ENCODE measurements at places on chromosomes 7 and 10.

GRCh38 chr10:14153570-14154055 lies 177.1 kb downstream of the FRMD4A start:
- DNase-seq = no peak

- DNase-seq = no peak
Observed at GRCh38 chr7:48636391-48637015, 287.8 kb upstream of the CDC14C start.

DNA sequence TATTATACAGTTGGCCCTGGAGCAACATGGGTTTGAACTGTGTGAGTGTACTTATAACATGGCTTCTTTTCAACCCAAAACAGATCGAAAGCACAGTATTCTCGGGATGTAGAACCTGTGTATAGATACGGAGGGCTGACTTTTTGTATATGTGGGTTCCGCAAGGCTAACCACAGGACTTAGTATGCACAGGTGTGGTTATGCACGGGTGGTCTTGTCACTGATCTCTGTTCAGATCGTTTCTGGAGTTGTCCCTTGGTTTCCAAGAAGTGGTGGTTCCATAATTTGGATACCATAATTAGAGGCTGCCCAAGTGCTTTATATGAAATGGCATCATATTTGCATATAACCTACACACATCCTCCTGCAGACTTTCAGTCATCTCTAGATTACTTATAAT lies 10.9 kb upstream of the BHLHA15 start:
- no peak for DNase-seq

- DNase-seq = no peak
Observed at GRCh38 chr10:98295401-98295811, 27.4 kb upstream of the LOXL4 start.

DNA sequence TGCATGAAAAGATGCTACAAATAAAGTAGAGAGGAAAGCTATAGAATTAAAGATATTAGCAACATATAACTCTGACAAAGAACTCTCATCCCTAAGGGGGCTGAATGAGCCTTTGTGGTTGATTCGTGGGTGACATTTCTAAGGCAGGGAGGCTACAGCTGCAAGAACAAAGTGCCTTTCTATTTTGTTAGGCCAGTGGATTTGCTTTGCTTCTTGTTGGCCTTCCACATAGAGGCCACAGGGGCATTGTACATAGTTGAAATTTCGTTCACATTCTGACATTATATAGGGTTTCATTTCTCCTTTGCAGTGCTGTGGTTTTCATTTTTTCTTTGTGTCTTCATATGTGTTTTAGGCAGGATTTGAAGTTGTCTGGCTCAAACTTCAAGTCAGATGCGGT lies 819.2 kb upstream of the C7orf33 start:
- no peak for DNase-seq

GRCh38 chr10:127159648-127160245 lies 36.6 kb downstream of the INSYN2A start:
- DNase-seq = no peak

GRCh38 chr10:71631007-71631861 lies 88.3 kb downstream of the C10orf105 start:
- no peak for DNase-seq
